SW480 (cell line): ENCODE measurements at places on chromosomes 12 and 14.

DNA sequence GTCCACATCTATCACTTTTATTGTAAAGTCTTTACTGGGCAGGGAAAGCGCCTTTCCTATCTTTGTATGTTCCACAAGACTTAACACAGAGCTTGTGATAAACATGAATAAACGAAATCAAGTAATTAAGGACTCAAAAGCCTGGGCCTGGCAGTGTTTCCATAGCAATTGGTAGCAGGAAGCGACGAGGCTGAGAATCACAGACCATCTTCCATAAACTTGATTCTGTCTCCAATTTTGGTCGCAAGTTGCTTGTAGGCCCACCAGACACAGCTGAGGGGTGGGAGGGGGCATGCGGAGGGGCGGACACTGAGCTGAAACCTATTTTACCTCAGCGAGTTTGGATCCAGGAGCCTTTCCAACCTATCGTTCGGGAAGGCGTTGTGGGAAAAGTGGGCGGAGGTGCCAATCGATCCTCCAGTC lies 302 bp downstream of the CCDC38 start:
- DNase-seq, result no peak

- no peak for DNase-seq
These were observed 682 bp downstream of the FLRT2 start for GRCh38 chr14:85530626-85531025.

- DNase-seq, result no peak
These were observed 391.5 kb downstream of the APAF1 start for GRCh38 chr12:99036566-99036965.

GRCh38 chr12:27969624-27970400 lies 2.7 kb downstream of the PTHLH start:
- peak; percentile 88 for DNase-seq

DNA sequence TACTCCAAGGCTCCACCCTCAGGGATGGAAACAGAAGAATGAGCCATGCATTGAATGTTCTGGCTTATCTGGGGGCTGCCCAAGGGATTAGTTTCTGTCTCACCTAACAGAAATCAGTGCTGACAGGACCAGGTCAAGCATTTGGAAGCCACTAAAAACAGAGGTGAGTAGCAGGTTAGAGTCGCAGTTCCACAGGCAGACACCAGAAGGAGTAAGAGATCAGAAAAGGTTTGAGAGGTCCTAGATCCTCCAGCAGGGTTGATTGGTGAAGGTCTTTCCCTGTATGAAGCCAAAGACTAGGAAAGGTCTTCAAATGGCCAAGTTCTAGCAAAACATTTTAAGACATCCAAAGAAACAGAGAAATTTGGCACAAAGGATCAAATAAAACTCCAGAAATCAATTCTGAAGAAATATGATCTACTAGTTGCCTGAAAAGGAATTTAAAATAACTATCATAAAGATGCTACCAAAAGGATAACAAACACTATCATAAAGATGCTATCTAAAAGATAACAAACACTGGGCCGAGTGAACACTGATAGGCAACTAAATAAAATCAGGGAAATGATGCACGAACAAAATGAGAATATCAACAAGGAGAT lies 19.5 kb upstream of the TTC9 start:
- peak; percentile 74 for DNase-seq

- DNase-seq, result no peak
These were observed 796.4 kb downstream of the MED13L start for GRCh38 chr12:115481141-115481540.
